Uterus (tissue), 4 donors: ENCODE measurements at places on chromosomes 12 and 14. TPM values are rescaled to one million over a fixed set of nuclear protein-coding genes. Genes with fewer than 3 reads are reported as not detected.
A peak's percentile ranks its signal among the peaks of the same experiment; 100 is the strongest.

KRT83 gene
- not detected for total RNA-seq

TMTC1 gene
- 20.5 TPM for total RNA-seq

DEPDC4 gene
- total RNA-seq, result 1.6 TPM

RND1 gene
- not detected for total RNA-seq

SYCP3 gene
- total RNA-seq, result not detected

LTBR gene
- total RNA-seq, result 28.1 TPM

KRT2 gene
- not detected for total RNA-seq

ATF1 gene
- 3.8 TPM for total RNA-seq

DNA sequence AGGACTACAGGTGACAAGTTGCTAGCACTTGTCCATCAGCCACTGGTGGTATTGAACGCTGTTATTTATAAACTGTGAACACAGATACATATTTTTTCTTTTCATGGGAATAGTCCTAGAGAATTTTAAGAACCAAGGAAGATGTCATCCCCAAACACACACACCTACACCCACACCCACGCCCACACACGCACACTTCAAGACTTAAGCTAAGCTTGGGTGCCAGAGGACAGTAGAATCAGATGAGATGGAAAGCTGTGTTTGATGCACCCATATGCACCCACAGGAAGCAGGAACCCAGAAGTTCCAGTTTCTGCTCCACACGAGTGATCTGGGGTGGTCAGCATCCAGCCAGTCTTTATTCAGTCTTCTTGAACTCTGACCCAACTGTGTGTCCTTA, 348.3 kb downstream of the KCNH5 start:
- no peaks in the 10 kb centered on the region for H3K27me3 ChIP-seq
- no peak for DNase-seq
- H3K36me3 ChIP-seq, result no peaks in the 10 kb centered on the region
- H3K4me1 ChIP-seq, result no peaks in the 10 kb centered on the region
- H3K4me3 ChIP-seq, result no peak overlapping the region

GRCh38 chr12:61490526-61491498, 769.4 kb upstream of the USP15 start:
- no peaks in the 10 kb centered on the region for H3K36me3 ChIP-seq
- H3K27me3 ChIP-seq, result no peaks in the 10 kb centered on the region

- H3K4me1 ChIP-seq, result no peaks in the 10 kb centered on the region
- H3K27me3 ChIP-seq, result no peaks in the 10 kb centered on the region
- no peak overlapping the region for H3K4me3 ChIP-seq
- DNase-seq, result no peak
- no peak overlapping the region for H3K27ac ChIP-seq
- no peaks in the 10 kb centered on the region for H3K36me3 ChIP-seq
Measured at GRCh38 chr12:113889076-113889475, 77.0 kb downstream of the RBM19 start.

DNA sequence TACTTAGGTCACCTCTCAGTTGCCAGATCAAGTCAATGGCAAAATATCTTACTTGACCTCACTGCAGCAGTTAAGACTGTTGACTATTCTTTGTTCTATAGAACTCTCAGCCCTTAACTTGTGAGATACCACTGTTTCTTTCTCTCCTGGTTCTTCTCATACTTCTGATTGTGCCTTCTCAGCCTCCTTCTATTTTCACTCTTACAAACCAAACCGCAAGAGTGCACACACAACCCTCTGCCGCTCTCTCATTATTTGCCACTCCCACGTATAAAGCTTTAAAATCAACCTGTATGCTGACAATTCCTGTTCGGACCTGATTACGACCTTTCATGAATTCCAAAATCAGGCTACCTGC, 4.5 kb downstream of the E2F7 start:
- H3K4me1 ChIP-seq, result peaks cover 6% of the 10 kb centered on the region
- no peak overlapping the region for H3K4me3 ChIP-seq
- H3K36me3 ChIP-seq, result no peaks in the 10 kb centered on the region
- H3K27ac ChIP-seq, result no peak overlapping the region

DNA sequence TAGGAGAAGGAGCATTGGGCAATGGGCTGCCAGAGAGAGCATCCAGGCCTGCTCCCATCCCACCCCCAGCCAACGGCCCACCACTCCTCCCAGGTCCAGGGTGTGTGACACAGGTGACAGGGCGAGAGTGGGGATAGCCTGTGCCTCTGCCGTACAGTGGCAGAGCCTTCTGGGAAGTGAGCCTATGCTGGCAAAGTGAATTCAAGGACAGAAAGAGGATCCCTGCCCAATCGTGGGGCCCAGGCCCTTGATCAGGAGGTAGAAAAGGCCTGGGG, 553 bp upstream of the KRT79 start:
- no peak for DNase-seq
- H3K27ac ChIP-seq, result no peak overlapping the region
- no peaks in the 10 kb centered on the region for H3K36me3 ChIP-seq
- no peak overlapping the region for H3K4me3 ChIP-seq
- no peaks in the 10 kb centered on the region for H3K4me1 ChIP-seq

DNA sequence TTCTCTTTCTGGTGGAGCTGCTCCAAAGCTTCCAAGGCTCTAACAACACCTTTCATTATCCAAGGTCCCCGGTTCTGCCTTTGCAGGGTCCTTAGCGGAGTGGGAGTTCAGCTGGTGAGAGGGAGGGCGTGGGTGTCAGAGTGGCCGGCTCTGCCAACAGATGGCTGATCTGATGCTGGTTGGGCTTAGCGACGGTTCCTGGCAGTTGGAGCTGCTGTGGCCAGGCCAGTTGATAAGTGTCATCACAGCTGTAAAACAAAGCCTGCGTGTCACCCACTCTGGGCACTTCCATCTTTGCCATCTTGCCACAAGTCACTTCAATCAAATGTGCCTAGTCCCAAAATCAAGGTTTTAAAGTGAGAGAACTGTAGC, 36.3 kb downstream of the RIN3 start:
- no peaks in the 10 kb centered on the region for H3K27me3 ChIP-seq
- peak; percentile 55 for DNase-seq
- no peaks in the 10 kb centered on the region for H3K36me3 ChIP-seq
- H3K27ac ChIP-seq, result peak overlapping the region; percentile 71
- no peak overlapping the region for H3K4me3 ChIP-seq
- H3K4me1 ChIP-seq, result no peaks in the 10 kb centered on the region

GRCh38 chr14:101336183-101336582, 225.1 kb upstream of the DIO3 start:
- H3K4me3 ChIP-seq, result no peak overlapping the region
- H3K27ac ChIP-seq, result no peak overlapping the region
- H3K36me3 ChIP-seq, result no peaks in the 10 kb centered on the region
- H3K27me3 ChIP-seq, result no peaks in the 10 kb centered on the region
- H3K4me1 ChIP-seq, result no peaks in the 10 kb centered on the region

GRCh38 chr14:104140463-104141331, 2.3 kb downstream of the KIF26A start:
- peaks cover 24% of the 10 kb centered on the region for H3K4me1 ChIP-seq
- DNase-seq, result no peak
- H3K36me3 ChIP-seq, result no peaks in the 10 kb centered on the region
- no peaks in the 10 kb centered on the region for H3K27me3 ChIP-seq
- H3K4me3 ChIP-seq, result no peak overlapping the region

- H3K36me3 ChIP-seq, result no peaks in the 10 kb centered on the region
- DNase-seq, result peak; percentile 37
- no peaks in the 10 kb centered on the region for H3K4me1 ChIP-seq
- H3K27ac ChIP-seq, result no peak overlapping the region
- no peaks in the 10 kb centered on the region for H3K27me3 ChIP-seq
Measured at GRCh38 chr14:55715889-55716288, 135.9 kb downstream of the KTN1 start.

DNA sequence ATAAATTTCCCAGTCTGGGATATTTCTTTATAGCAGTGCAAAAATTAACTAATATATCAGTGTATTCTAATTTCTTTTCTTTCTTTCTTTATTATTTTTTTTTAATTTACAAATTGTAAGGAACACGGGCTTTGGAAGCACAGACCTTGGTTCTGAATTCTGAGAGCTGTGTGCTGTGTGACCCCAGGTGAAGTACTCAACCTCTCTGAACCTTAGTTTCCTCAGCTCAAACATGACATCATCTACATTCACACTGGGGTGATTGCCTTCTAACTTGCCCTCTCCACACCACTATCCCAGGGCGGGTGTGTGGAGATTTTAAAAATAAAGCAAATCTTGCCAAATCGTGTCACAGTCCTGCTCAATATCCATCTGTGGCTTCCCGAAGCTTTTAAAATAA, 282.8 kb downstream of the C12orf75 start:
- no peak overlapping the region for H3K27ac ChIP-seq
- no peaks in the 10 kb centered on the region for H3K4me1 ChIP-seq
- no peaks in the 10 kb centered on the region for H3K27me3 ChIP-seq
- DNase-seq, result no peak
- H3K36me3 ChIP-seq, result no peaks in the 10 kb centered on the region

- H3K27me3 ChIP-seq, result no peaks in the 10 kb centered on the region
- H3K36me3 ChIP-seq, result no peaks in the 10 kb centered on the region
- DNase-seq, result no peak
- H3K4me1 ChIP-seq, result no peaks in the 10 kb centered on the region
- H3K27ac ChIP-seq, result peak overlapping the region; percentile 84
- H3K4me3 ChIP-seq, result peak overlapping the region; percentile 68
Measured at GRCh38 chr12:9648701-9649531, 20.6 kb upstream of the CLEC2D start.

- no peaks in the 10 kb centered on the region for H3K4me1 ChIP-seq
- no peaks in the 10 kb centered on the region for H3K36me3 ChIP-seq
- DNase-seq, result no peak
- H3K27me3 ChIP-seq, result no peaks in the 10 kb centered on the region
Measured at GRCh38 chr12:124160097-124160756, 134.7 kb upstream of the RFLNA start.
